Stimulated activated CD4-positive, alpha-beta T cell treated with anti-CD3 and anti-CD28 coated beads, TNF-alpha, amount 100 ng/mL, for 4 hours (primary cell): ENCODE measurements at places on chromosomes 12 and 14.

DNA sequence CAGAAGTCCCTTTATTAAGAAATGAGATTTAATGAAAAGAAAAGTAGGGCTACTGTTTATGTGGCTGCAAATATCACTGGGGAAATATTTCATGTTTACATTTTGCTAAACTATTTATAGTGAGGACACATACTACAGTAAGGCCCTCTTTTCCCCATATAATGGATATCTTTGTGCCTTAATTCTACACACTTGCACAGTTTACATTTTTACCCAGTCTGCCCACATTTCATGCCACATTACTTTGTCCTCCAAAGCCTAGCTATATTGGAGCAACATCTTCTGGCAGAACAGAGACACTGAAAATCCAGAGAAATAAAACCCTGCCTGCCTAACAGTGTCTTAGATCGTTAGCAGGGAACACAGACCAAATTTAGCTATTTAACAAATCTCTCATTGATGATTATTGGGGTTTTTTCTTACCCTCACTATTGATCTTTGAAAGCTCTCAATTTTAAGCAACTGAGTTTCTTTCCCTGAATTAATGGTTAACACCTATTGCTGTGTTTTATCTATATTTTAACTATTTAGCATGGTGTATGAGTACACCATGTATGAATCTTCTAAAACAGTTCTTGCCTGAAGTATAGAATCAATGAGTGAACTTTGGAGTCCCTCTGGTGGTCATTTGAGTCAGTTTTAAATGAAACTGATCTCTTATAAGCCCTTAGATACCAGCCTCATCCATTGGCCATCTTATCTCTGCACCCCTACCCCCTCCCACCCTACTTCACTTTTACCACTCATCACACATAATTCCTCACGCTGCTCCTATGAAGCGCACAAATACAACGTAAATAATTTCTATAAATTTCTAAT is 170.2 kb downstream of the BCAT1 start:
- DNase-seq, result no peak

GRCh38 chr12:3755898-3756297 is 3.0 kb upstream of the CRACR2A start:
- no peak for DNase-seq

DNA sequence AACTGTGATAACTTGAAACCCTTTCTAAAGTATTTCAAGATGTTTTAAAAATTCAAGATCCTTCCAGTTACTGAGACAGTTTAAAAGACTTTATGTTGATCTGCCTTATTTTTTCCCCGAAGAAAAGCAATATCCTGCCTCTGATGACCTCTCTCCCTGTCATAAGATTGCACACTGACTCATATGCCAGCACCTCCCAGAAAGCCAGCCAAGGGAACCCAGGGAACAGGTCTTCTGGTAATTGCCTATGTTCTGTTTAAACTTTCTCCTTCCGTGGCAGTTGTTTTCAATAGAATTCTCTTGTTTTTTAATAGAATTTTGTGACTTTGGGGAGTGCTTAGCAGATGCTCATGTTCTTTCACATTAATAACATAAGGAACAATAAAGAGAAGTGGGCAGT is 300.2 kb upstream of the PRKD1 start:
- no peak for DNase-seq

DNA sequence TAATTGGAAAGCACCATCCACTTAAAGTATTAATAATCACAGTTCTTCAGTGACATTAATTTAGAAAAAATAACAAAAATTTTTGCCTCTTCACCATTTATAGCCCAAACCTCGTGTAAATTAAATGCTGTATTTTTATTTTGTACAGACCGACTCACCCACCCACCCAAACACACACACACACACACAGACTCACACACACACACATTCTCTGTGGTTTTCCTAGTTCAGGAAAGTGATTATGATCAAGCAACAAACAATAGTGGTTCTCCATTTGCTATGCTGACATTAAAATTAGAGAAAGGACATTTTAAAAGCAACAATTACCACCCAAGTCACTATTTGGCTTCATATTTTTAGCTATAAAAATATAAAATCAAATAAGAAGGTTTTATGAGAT is 112.5 kb upstream of the FLRT2 start:
- DNase-seq, result no peak

DNA sequence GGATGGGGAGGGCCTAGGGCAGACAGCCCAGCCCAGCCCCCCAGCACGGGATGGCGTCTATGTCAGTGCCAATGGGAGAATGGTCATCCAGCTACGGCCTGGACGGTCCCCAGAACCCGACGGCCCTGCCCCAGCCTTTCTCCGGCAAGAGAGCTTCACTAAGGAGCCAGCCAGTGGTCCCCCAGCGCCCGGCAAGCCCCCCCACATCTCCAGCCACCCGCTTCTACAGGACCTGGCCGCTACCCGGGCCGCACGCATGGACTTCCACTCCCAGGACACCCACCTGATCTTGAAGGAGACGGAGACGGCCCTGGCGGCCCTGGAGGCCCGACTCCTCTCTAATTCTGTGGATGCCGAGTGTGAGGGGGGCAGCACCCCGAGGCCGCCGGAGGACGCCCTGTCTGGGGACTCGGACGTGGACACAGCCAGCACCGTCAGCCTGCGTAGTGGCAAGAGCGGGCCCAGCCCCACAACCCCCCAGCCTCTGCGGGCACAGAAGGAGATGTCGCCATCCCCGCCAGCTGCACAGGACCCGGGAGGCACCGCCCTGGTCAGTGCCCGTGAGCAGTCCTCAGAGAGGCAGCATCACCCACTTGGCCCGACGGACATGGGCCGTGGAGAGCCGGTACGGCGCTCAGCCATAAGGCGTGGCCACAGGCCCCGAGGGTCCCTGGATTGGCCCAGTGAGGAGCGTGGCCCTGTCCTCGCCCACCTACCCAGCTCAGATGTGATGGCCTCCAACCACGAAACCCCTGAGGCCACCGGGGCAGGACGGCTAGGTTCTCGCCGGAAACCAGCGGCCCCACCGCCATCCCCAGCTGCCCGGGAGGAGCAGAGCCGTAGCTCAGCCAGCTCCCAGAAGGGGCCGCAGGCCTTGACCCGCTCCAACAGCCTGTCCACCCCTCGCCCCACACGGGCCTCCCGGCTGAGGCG is 21.9 kb downstream of the CEP170B start:
- no peak for DNase-seq

GRCh38 chr12:132398386-132398991 is 69.1 kb upstream of the GALNT9 start:
- DNase-seq, result no peak

- DNase-seq, result no peak
These were observed 44.8 kb upstream of the TMPO start for GRCh38 chr12:98470469-98471082.

GRCh38 chr14:102901633-102902032 is 20.8 kb upstream of the AMN start:
- DNase-seq, result no peak
